ENCODE measurements at places on chromosomes 13 and 19. TPM values are rescaled to one million over a fixed set of nuclear protein-coding genes. Genes with fewer than 3 reads are reported as not detected.

GRCh38 chr19:4556597-4557127, 2.8 kb downstream of the SEMA6B start:
- DNase-seq = no peak

DNA sequence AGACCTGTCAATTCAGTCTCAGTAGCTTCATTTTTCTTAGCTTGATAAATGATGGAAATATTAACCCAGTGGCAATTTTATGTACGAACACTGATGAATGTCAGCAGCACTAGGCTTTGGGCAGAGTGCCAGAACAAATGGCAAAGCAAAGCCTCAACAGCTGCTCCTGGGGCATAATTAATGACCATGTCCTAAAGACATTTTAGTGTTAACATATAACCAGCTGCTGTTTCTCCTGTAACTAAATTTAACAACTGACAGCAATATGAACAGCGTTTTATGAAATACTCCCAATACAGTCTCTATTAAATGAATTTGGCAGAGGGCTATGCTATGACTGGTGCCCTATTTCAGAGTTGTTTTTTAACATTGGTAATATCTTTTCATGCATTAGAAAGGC, 47.1 kb downstream of the ZNF568 start:
- DNase-seq = no peak

DNA sequence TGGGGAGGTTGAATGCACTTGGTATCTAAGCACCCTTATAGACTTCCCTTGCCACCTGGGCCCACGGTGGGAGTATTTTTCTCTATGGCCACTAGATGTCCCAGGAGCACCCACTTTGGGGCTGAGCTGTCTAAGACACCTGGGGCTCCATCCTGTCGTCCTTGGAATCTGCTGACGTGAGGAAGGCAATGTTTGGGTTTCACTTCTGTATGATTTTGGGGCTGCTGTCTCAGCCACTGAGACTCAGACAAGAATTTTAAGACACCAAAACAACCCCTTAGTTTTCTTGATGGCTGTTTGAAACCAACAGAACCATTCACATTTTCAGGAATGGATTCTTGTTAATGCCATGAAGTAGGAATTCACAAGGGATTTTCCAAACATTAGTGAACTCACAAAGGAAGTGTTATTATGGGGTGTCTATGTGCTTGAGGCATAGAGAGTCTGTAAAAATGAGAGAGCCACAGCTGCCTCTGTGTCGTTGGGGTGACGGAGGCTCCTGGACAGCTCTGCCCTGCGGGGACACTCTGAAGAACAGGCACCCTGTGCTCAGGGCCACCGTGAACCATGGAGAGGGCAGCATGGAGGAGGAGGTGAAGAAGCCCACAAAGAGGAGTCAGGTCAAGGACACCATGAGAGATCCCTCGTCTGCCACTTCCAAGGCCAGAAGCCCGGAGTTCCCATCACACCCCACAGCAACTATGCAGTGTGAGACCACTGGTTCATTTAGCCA, 106.8 kb upstream of the SPATA13 start:
- DNase-seq = peak; percentile 21

RGS9BP gene
- 0.21 TPM for total RNA-seq

TMEM221 gene
- total RNA-seq = not detected

ZFP82 gene
- 4.7 TPM for total RNA-seq

VSTM1 gene
- not detected for total RNA-seq

ZNF99 gene
- under 0.01 TPM for total RNA-seq
